ENCODE measurements at places on chromosomes 5 and 9.
A peak's percentile ranks its signal among the peaks of the same experiment; 100 is the strongest.

DNA sequence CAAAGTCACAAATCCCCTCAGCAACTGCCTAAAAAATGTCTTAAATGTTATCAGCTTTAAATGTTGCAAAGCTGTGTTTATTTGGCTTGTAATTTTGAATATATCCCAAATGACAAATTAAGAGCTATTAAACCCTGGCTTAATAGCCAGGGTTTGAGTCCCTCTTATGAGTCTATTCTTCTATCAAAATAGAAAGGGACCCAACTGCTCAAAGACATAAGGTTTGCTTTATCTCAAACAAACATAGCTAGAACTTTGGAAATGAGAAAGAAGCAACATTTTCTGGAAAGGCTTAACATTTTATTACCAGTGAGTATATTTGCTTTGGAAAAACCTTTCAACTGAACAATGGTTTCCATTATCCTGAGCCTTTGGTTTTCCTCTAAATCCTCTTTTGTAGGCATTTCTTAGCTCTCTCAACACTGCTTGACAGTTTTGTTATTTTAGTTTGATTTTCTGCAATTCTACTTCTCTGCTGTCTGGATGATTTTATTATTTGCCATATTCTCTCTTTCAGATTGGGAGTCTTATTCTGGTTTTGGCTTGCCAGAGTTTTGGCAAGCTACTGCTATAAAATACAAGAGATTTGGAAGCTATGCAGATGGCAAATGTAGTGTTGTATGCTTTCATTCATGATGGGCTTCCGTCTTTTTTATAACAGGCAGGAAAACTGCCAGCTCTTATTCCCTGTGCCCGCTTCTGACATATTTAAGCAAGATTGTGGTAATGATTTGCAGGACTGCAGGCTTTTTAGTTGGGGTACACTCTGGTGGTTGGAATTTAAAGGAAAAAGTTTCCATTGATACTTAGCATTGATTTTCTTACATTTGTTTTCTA, 734.9 kb downstream of the DTWD2 start:
- DNase-seq: no peak

- no peak for DNase-seq
Measured at GRCh38 chr5:134525683-134526482, 413 bp downstream of the JADE2 start.

DNA sequence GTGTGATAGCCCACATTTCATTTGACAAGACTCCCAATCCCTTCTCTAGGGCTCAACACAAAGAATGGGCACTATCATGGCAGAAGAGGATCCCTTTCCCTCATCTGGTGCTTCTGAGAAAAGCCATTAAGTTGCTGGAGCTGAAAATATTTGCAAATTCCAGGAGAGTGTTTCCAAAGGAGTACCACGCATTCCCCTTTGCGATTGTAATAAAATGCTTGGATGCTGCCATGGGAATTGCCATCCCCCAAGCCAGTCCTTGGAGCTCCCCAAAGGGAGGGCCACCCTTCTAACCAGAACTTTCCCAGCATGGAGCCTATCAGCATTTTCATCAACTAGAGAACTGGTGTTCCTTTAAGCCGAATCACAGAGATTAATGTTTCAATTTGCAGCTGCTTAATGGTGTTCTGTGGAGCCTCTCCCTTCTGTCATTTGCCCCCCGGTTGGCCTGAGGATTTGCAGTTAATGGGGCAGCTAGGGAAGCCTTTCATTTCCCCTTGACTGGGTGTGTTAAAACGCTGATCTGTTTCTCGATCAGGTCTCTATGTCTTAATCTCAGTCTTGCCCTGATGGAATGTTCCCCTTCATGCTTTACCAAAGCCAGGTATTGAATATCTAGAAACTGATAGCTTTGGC, 133.0 kb downstream of the ENC1 start:
- DNase-seq: no peak

DNA sequence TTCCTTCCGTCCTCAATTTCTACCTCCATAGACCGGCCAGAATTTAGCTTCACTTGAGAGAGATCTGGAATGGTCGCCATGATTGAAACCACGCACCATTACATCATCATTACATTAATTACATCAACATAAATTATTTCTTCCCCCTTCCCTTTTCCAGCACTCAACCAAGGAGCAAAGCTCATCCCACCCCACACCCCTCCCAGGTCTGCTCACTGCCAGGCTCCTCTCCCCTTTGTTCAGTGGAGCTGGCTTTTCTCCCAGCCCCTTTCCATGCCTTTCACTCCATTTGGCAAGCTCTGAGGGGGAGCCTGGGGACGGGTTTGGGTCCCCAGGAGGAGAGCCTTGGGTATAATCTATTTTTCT, 8.4 kb downstream of the RACK1 start:
- no peak for DNase-seq

DNA sequence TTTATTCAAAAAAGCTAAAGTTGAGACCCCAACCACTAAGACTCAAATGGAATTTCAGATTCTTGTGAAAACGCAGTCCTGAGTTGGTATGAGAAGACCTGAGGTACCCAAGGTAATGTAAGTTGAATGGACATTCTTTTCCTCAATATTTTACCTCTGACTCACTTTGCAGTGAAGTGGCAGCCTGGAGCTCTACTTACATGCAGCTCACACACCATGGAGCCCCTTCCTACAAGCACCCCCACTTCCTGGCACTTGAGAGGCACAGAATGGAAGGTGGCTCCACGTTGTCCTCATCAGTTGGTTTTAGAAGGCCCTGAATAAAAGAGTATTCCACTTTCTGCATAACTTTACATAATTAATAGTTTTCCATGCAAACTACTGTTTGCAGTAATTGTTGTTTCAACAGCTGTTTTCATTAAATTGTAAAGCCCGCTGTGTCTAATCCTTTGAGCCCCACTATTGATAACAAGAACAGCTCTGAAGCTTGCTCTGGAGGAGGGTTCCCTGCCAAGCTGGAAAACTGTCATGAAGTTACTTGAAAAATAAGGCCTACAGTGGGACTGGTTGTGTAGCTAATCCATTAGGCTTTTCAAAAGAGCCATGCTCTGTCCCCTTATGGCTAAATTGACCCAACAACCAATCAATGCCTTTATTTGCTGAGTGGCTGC, 102.2 kb upstream of the SPATA31D4 start:
- DNase-seq: no peak

DNA sequence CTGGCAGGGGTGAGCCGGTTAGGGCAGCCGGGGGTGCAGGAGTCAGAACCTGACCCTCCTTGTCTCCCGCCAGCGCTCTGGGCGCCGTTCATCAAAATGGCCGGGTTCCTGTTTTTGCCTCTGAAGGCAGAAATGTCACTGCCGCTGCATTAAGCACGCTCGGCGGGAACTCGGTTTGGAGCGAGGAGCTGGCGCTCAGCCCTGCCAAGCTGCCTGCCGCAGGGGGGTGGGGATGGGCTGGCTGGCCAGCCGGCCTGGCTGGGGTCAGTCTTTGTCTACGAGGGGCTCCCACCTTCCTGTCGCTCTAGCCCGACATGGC, 63.7 kb downstream of the CXXC5 start:
- DNase-seq: no peak

GRCh38 chr5:125415126-125415525, 668.7 kb upstream of the ZNF608 start:
- no peak for DNase-seq

GRCh38 chr5:2128686-2129355, 246.1 kb upstream of the IRX4 start:
- DNase-seq: no peak

DNA sequence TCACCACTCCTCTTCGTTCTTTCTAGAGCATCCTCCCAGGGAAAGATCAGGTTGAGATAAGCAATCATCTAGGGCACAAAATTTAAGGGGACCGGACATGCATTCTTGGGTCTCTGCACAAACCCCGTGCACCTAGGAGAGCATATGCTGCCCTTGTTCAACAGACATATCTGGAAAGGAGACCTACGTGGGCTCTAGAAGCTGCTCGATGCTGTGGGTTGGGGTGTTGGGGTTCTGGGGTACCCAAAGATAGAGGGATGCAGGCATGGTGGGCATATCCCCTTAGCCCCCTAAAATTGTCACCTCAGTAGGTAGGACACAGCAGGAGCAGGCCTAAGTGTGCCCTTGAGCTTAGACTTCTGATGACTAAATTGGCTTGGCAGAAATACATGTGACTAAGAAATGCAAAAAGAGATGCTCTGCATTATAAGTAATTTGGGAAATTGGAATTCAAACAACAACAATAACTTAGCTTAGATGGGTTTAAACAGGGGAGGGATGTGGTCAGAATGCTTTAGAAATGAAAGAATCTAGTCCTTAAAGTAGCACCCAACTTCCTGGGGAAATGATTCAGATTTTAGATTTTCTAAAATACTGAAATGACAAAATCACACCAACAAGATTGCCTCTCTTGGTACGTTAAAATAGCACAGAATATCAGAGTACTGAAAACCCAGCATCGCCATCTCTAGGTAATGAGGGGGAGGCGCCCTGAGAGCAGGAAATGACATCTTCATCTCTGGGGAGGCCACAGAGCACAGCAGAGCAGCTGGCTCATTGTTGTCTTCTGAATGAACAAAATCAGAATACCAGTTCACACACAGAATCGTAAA, 172.3 kb downstream of the GNA14 start:
- no peak for DNase-seq

DNA sequence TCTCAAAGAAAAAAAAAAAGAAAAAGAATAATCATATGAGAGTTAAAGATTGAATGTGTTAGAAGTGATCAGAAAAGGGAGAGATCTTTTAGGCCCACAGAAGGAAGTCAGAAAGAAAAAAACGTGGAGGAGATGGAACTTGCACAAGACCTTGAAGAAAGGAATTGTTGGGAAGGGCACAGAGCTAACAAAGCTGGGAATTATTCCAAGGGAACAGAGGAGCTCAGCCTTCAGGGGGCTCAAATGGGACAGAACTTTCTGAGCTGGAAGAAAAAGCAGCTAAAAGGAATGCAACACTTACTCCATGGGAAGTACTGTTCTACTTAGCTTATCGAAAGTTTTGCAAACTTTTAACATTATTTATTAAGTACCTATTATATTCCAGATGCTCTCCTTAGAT, 153.4 kb upstream of the ADRA1B start:
- no peak for DNase-seq

DNA sequence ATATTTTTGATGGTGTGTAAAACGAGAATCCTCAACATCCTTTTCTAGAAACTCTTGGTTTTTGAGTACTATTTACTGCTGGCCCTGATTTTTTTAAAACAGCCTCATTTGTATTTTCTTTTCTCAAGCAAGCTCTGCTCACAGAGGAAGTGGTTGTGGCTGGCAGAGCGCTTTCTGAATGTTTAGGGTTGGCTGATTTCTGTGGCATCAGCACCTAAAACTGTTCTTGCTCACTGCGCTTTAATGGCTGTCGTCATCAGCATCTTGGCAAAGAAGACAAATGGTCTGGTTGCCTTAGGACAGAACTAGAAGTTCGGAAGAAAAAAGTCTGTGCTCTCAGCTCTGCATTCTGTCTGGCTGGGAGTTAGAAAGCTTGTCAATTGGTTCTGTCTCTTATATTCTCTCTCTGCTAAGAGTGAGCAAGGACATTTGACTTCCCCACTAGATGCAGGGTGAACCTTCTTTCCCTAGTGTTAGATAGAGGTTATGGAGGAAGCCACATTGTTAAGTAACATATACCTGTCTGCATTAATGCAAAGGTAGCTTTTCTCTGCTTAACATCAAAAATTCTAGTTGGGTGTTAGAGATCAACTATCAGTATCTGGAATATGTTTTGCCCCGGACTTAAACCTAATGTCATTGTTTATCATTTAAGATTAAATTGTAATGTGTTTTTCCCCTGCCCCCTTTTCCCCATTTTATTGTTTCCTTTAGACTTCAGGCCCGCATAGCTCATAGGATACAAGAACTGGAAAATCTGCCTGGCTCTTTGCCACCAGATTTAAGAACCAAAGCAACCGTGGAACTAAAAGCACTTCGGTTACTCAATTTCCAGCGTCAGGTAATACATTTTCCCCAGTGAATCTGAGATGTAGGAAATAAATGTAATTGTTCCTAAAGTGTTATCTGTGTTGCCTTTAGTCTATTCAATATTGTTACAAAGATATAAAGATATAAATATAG, 39.0 kb downstream of the SMARCA2 start:
- peak; percentile 15 for DNase-seq

DNA sequence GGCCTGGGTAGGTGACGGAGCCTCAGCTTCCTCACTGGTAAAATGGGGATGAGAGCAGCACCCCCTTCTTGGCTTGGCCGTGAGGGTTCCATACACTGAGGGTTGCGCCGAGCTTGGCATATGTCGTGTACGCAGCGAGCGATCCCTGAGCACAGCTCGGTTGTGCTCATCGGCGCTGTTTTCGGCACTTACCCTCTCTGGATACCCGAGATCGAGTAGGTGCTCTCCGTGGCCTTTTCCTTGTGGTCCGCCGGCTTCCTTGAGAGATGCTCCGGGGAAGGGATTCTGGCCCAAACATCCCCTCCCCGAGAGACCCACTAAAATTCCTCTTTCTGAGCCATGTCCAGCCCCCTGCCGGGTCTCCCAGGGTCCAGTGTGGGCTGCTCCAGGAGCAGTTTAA, 40.0 kb upstream of the HMCN2 start:
- DNase-seq: no peak

- no peak for DNase-seq
Measured at GRCh38 chr9:126703002-126703865, 89.5 kb downstream of the LMX1B start.

DNA sequence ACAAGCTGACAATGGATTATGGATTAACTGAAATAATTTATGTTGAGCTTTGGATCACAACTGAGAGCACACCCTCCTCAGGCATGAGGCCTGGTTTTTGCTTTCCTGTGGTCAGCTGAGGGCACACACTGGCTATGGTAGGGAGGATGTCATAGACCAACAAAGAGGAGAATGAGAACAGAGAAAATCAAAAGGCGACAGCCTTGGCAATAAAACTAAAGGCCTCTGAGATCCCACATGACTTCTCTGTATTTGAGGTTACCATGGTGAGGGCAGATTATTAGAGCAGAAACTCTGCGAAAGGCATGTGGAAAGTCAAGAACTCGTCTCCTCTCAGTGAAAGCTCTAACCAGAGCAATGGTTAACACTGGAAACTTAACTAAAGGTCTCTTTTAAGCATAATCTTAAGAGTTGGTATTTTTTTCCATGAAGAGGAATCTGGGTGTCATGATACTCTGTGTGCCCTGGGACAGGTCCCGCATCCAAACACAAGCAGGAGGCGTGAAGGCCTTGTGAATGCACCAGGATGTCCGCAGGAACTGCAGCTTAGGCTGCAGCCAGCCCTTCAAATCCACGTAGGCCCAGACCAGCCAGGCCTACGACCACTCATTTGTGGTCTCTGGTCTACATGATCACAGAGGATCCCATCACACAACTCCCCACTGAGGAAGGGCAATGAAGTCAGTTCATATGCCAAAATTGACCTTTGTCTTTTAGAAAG, 12.4 kb upstream of the MEIKIN start:
- DNase-seq: no peak

Measured in stimulated activated CD4-positive, alpha-beta T cell treated with anti-CD3 and anti-CD28 coated beads, TNF-alpha, amount 100 ng/mL, for 4 hours (primary cell).